Germinal center (tissue), 1 donor: ENCODE measurements at places on chromosomes 1 and 21.

DNA sequence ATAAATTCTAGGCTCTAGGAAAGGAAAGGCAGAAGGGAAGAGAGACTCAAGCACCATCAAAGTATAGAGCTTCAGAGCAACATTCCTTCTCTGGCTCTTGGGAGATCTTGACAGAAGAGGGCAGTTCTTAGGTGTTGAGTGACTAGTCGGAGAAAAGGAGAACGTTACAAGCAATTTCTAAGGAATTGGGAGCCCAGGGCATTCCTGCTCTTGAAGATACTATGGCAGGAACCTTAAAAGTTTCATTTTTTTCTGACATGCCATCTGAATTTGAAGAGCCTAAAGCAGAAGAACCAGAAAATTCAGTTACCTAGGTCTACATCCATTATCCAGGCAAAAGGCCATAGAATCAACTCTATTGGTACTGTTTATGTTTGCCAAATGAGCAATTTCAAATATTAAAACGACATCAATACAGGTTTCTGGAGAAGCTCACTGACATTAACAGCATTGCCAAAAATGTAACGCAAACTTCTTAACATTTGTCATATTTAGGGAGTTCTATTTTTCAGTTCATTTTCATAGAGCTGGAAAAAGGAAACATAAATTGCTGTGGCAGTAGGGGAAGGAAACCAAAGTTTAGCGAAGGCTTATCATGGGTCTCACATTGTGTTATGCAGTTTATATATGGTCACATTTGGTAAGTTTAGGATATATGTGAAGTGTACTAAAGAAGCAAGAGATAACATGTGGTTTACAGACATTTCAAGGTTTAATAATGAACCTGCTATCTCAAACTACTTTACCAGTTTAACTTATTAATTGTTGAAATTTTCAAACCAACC lies 210.1 kb upstream of the NRIP1 start:
- no peak for DNase-seq

DNA sequence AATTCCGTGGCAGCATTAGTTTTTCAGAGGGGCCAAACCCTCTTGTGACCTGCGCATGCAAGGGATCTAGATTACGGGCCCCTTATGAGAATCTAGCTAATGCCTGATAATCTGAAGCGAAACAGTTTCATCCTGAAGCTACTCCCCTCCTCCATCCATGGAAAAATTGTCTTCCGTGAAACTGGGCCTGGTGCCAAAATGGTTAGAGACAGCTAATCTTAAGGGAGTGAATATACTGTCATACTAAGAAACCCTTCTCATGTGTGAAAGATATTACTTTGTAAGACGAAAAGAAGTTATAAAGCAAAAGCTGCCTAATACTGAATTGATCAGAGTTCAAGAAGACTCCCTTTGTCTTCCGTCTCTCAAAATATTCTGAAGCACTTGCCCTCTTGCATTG lies 166.3 kb downstream of the DUSP10 start:
- no peak for DNase-seq

GRCh38 chr1:110348771-110349170 lies 9.6 kb downstream of the RBM15 start:
- DNase-seq, result no peak

GRCh38 chr1:216907100-216907499 lies 183.9 kb upstream of the ESRRG start:
- no peak for DNase-seq

DNA sequence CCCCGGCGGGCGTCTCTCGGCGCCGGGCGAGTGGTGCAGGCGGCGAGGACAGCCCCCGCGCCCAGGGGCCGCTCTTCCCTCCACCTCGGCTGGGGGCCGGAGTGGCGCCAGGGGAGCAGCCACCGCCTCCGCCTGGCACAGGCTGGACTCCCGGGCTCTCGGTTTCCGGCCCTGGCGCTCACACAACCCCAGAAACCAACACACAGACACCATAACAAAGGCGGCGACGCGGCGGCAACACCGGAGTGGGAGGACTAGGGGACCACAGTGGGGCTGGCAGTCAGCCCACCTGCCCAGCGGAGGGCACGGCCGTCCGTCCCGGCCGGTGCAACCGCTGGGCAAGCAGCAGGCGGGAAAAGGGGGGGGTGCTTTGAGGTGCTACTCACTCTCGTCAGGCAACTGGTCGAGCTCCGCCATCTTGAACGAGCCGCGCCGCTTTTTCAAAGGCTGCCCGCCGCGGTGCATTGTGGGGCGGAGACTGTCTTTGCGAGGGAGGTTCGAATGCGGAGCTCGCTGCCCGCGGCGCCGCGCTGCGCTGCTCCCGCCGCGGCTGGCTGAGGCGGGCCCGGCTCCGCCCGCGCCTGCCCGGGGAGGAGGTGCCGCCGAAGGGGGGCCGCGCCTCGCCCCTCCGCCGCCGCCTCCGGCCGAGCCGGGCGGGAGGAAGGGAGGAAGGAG lies at the start of gene LIN9:
Gene LIN9, minus strand, starts transcription at position 442 of the 675 bp plus-strand sequence. Its CDS starts 25 bp downstream, at position 417.
- peak; percentile 87 for DNase-seq

DNA sequence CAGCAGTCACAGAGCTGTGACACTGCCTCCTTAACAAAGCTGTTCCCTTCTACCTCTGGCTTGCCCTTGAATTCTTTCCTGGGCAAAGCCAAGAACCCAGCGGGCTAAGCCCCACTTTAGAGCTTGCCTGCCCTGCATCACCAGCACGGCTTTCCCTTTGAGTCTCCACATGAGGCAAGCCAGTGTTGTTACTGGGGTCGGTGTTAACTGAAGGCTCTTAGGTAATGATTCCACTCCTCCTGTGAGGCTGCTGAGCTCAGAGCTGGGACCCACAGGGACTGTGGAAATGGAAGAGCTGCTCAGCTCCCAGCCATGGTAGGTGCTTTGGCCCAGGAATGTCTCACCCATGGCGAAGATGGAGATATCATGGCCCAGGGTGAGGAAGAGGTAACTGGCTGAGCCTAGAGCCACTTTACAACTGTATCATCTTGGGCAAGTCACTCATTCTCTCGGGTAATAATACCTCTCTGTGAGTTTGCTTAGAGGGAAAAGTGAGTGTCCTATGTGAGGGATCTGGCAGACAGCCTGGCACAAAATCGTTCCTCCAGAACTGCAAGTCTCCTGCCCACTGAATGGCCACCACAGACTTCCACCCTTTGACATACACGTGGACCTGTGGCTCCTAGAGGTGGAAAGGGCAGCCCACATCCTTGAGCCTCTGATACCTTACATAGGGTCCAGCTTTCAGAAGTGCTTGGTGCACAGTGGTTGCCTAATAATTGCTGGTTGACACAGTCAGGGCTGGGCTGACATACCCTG lies 654.1 kb downstream of the PTPRU start:
- no peak for DNase-seq

- DNase-seq, result peak; percentile 38
These were observed 351.0 kb upstream of the B3GALT2 start for GRCh38 chr1:193537266-193538002.

DNA sequence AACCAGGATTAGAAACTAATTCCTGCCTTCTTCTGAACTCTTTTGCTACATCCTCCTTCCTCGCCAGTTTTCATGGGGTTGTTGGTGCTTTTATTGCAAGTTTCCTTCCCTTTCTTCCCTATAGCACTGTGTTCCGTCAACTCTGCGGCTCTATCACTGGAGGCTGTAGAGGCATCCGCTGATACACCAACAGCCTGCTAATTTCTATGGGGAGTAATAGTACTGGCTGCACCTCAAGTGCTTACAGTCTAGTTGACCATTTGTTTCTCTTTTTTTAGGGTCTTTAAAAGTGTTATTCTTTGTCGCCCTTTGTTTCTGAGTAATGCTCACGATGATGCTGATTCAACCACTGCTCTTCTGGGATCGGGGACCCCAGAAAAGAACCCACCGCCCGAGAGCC lies 746 bp downstream of the MIS18A start:
- DNase-seq, result peak; percentile 8

- DNase-seq, result peak; percentile 59
These were observed 36.9 kb upstream of the RGS1 start for GRCh38 chr1:192538407-192539296.

GRCh38 chr1:222976453-222976852 lies 161.6 kb downstream of the DISP1 start:
- no peak for DNase-seq

- DNase-seq, result peak; percentile 43
These were observed 2.2 kb downstream of the PAQR6 start for GRCh38 chr1:156245451-156246232.

DNA sequence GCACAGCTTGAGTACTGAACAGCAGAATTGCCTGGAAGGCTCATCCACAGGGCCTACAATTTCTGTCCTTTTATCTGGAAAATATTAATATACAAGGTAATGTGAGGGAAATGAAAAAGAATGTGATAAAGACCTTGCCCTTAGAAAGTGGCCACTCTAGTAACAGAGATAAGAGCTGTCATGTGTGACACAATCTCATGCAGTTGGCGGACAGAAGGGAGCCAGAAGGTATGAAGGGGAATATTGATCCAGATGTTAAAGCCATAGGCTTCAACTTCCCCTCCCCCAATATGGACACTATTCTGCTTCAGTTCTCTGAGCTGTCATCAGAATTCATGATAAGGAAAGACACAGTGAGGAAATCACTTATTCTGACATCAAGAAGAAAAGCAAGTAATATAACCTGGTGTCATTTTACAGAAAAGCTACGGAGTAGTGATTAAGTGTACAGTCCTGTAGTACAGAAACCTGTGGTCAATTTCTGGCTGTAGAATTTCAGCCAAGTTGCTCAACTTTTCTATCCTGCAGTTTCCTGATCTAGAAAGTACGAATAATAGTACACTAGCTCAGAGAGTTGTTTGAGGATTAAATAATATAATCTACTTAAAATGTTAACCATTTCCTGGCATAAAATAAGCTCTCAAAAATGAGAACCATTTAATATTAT lies 572.1 kb downstream of the DPYD start:
- DNase-seq, result no peak
